ENCODE measurements at places on chromosomes 3 and 15.

DNA sequence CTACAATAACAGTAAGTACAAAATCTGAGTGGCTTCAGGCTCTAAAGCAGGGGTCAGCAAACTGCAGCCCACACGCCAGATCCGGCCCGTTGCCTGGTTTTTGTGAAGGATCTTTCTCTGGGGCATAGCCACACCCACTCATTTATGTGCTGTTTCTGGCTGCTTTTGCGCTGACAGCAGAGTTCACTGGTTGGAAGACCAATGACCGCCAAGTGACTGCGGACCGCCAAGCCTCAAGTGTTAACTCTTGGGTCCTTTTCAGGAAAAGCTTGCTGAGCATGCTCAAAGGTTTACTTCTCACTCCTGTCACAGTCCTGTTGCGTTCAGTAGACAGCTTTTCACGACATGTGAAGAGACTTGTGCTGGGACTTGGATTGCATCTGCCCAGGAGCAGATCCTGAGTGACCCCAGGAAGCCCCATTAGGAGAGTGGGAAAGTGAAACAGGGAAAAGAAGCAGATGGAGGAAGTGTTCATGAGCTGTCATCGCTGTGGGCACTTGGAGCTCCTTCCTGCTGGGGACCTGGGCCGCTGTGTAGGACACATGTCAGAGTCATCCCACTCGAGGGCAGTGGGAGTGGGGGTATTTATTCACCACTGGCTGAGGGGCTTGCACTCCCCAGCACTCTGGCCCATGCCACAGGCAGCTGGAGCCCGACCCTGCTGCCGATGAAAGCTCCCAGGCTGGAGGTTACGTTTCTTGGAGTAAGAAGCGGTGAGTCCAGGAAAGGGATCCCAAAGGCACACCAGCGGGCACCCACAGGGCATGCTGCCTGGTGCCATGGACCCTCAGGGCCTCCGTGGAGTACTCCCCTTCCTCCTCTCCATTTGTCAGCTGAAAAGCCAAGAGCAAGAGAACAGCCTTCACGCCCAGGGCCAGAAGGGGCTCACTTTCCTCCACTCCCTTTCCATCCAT, 249.1 kb downstream of the PLCL2 start:
- no peak for DNase-seq

- DNase-seq = no peak
Measured at GRCh38 chr3:125165948-125166553, 46.5 kb downstream of the SLC12A8 start.

DNA sequence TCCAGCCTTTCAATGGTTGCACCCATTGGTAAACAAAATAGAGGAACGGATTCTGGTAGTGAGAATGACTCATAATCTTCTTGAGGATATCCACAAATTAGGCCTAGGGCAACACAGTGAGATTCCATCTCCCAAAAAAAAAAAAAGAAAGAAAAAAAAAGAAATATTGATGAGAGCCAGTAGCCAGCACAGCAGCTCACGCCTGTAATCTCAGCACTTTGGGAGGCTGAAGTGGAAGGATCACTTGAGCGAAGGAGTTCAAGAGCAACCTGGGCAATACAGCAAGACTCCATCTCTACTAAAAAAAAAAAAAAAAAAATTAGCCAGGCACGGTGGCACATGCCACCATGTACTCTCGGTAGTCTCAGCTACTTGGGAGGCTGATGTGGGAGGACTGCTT, 51.9 kb downstream of the DENND4A start:
- DNase-seq = no peak

- no peak for DNase-seq
Measured at GRCh38 chr15:26873846-26874245, 7.0 kb downstream of the GABRA5 start.

DNA sequence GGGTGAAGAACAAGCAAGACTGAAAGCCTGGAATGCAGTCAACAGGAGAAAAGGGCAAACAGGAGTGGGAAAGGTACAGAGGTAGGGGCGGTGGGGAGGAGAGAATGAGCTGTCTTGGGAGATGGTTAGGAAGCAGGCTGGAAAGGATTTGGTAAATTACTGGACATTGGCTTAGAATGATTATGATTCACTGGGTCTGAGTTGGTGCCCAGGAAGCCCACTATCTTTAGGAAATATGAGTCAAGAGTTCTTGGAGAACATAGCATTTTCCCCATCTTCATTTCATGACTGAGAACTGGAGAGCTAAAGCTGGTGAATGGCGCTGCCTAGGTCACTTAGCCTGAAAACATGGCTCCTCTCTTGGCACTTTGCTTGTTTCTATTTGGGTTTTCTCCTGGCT, 74.7 kb upstream of the C3orf80 start:
- no peak for DNase-seq

DNA sequence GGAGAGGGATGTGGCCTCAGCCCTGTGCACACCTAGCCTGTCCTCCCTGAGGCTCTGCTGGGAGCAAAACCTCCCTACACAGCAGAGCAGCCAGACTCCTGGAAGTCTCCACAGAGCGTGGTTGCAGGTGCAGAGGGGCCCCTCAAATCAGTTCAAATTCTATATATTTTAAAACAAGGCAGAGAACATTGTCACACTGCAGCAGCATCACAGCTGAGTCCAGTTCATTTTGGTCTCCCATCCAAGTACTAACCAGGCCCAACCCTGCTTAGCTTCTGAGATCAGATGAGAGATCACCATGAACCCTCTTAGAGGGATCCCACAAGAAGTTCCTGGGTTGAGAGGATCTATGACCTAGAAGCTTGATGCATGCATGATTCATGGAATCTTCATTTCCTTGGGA, 331.0 kb upstream of the RGMA start:
- DNase-seq = no peak

DNA sequence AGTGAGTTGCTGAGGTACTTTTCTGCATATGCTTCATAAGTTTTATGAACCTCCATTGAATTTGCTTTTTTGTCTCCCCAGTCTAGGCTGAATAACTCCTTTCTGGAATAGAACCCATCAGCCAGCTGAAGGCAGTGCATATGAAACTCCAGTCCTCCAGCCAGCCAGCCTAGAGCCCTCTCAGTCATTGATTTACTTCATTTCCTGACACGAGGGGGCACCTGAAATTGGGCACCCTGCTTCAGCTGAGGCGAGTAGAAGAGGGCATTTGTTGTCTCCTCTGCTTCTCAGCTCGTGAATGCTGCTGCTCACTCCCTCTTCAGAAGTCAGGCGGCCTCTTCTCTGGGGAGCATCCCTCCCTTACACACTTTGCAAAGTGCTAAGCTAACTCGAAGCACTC, 32.5 kb downstream of the CHST2 start:
- DNase-seq = no peak

DNA sequence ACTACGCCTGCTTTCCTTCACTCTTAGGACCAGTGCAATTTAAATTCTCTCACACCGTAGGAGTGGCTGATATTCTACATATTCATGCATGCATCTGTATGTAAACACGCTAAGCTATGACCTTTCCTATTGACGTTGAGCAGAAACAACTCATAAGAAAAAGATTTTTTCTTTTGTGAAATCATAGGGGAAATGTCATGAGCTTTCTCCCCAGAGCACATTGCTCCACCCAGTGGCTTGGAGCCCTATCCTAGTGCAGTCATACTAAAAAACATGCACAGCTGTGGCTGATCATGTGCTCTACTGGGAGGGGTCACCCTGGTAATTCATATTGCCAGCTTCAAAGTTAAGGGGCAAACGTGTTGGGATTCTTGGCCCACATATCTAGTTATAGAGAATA, 1.8 kb upstream of the MESD start:
- DNase-seq = no peak

- DNase-seq = no peak
Measured at GRCh38 chr3:28989646-28990089, 291.2 kb upstream of the RBMS3 start.

DNA sequence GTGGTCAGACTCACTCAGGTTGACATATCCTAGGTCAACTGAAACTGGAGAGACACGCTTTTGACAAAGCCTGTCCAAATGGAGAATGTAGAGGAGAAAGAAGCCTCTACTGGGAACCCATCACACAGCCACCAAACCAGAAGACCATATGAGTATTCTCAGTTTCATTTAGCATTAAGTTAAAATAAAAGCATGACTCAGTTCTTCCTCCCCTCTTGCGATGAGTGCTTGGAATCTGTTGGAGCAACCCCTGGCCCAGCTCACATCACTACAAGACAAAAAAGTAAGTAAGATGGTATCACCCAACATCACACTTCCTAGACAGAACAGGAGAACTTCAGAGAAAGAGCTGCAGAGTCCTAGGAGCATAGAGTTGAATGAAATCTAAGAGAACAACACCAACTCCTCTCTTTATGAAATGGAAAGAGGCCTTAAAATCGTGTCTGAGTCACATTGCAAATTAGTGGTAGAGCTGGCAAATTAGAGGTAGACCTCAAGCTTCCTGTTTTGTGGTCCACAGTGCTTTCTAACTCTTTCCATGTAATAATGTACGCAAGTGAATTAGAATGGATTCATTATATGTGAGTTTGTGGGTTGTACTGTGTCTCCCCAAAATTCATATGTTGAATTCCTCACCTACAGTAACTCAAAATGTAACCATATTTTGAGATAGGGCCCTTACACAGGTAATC, 51.2 kb downstream of the FGF12 start:
- DNase-seq = no peak

GRCh38 chr15:93026380-93026817, 62.6 kb downstream of the RGMA start:
- DNase-seq = no peak

DNA sequence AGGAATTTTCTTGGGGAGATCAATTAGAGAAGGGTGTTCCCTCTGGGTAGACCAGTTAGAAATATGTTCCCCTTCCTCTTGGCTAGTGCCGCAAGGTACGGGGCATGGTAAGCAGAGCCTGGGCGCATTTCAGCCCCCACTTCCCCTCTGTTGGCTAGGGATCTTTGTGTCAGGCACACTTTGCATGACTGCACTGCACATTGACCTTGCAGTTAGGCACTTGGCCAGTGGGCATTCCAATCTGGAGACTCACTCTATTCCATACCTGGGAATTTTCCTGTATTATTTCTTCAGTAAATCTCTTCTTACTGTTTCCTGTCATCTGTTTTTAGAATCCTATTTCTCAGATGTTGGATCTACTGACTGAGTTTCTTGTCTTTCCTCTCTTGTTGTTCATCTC, 30.0 kb upstream of the CACNA1D start:
- DNase-seq = no peak

- DNase-seq = no peak
Measured at GRCh38 chr3:17151598-17152373, 267.0 kb downstream of the PLCL2 start.

GRCh38 chr15:42544853-42545629, 3.6 kb downstream of the LRRC57 start:
- no peak for DNase-seq

GRCh38 chr3:153165261-153165681, 3.2 kb downstream of the RAP2B start:
- DNase-seq = no peak

- DNase-seq = peak; percentile 90
Measured at GRCh38 chr3:183774631-183775030, 50.7 kb downstream of the MAP6D1 start.

GRCh38 chr3:157103280-157103679, 56.7 kb downstream of the CCNL1 start:
- DNase-seq = no peak

DNA sequence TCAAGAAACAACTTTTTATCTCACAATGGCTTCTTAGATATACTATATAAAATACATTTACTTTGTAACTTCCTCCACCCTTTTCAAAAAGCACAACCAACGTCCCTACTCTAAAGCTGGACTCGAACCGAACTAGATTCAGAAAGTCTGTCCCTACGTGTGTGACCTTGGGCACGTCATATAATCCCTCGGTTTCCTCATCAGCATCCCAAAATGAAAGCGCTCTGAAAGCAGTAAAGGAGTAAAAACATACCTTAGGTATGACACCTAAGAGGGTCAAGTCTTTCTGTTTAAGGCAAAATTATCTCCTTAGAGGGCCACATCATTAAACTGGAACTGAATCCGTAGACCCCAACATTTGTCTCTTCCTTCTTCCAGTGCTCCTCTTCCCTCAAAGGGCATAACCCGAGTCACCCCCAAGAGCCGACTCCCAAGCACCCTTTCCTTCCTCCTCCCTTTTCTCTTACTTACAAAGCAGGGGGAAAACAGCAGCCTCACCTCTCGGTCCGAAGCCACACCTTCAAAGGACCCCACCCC, 663 bp downstream of the PDCD10 start:
- DNase-seq = peak; percentile 50

DNA sequence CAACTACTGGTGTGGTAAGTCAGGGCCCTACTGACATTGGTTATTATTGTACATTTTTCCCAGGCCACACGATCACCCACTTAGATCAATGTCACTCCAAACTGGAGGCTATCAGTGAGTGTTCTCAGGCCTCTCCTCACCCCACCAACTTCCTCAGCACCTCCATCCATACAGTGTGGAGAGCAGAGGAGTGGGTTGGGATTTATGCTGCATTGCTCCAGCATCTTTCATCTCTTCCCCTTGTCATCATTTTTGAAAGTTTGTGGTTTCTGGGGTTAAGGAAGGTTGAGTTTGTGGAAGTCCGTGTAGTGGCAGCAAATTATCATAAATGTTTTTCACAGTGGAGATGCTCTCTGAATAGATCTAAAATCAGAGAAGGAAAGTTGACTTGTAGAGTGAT, 60.2 kb downstream of the TLNRD1 start:
- no peak for DNase-seq

DNA sequence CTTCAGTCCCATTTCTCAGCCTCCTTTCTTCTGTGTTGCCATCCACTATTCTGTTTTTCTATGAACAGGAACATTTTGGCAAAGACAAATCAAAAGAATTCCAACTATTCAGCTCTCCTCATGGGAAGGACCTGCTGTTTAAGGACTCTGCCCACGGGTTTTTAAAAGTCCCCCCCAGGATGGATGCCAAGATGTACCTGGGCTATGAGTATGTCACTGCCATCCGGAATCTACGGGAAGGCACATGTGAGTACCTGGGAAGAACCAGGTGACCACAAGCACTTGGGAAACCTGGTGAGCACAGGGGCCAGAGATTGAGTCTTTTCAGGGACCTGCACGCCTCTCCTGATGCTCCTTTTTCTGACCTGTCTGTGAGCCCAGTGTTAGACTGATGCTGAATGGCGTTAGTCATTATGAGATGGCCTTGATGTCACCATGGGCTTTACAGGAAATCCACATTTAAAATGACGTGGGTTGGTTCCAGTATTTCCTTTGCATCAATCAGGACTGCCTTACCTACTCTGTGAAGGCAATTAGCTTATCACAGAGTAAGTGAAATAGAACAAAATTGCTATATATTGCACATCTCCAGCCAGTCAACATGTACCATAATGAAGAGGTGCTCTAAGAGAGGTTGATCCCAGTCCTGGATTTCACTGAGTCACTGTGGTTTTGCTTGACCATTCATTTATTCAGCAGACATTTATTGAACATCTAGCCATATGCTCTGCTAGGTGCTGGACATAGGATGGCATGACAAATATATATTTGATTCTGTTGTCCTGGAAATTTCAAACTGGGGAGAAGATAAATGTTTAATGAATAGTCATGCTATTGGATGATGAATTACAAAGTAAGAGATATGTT, 11.7 kb downstream of the TF start:
- DNase-seq = no peak

- DNase-seq = no peak
Measured at GRCh38 chr15:96187341-96188305, 142.9 kb upstream of the NR2F2 start.

GRCh38 chr15:81279621-81280485, 44.1 kb downstream of the STARD5 start:
- peak; percentile 92 for DNase-seq

Data from T47D (cell line).